Activated B cell treated with CpG ODN at 0.5 μM for 24 hours (primary cell): ENCODE measurements at places on chromosomes 3 and 15.

- peak; percentile 23 for DNase-seq
Measured at GRCh38 chr15:89090791-89091626, 2.8 kb downstream of the ABHD2 start.

DNA sequence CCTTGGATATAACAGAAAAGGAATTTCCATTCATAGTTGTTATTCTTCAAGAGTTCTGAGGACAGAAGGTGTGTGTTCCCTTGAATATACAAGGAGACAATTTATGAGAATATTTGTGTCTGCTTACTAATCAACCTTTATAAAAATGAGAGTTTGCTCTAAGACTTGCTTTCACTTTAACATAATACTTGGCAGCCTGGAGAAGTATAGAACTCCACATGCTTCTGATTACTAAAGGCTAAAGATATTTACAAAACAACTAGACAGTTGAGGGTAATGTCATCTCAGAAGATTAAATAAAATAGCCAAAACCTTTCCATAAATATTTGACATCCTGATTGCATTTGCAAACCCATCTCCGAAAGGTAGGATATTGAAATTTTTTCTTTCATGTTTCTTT is 727.1 kb upstream of the NAALADL2 start:
- DNase-seq: no peak

DNA sequence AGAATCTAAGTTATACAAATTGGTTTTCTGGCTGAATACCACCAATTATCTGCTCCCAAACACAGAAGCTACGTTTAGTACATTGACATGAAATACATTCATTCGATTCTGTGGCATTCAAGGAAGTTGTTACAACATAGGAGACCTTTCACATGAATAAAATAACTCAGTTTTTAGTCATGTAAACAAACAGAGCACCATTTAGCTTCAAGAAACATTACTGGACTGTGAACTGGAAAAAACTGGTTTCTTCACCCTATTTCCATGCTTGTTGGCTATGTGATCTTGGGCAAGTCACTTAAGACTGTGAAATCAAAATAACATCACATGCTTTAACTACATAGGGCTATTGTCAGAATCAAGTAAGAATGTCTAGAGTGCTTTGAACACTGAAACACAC is 46.2 kb downstream of the NRG4 start:
- no peak for DNase-seq

- DNase-seq: no peak
Measured at GRCh38 chr15:55619783-55620182, 31.6 kb upstream of the PYGO1 start.
